ENCODE measurements at places on chromosomes 7 and 10.

DNA sequence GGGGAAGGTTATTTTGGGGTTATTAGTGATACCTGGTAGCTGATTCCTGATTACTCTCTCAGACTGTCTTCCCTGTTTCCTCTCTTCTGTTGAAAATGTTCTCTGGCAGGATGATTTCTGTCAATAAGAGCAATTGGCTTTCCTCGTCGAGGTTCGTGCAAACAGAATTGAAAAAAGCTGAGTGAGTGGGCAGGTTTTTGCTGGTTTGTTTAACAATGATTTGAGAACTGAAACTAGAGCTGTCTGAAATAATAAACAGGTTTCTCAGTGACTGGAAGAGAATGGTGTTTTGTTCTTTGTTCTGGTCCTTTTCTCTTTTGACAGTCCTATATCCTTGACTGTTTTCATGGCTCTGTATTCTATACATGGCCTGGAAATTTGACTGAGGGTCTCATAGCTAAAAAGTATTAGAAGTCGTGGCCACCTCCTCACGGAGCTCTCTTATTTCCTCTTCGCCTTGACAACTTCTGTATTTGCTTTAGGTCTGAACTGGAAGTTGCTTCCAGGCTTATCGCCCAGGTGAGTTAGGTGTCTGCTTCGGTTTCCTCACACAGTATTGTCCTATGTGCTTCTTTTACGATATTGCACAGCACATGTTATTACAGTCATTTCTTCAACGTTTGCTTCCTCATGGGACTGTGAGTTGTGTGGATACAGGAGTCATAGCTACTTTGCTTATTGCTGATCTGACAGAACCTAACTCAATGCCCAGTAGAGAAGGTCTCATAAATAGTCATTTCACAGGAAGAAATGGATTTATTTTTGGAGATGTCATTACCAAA lies 403.6 kb downstream of the NRG3 start:
- no peaks in the 10 kb centered on the region for H3K4me1 ChIP-seq
- H3K36me3 ChIP-seq: no peaks in the 10 kb centered on the region
- H3K27me3 ChIP-seq: no peaks in the 10 kb centered on the region
- DNase-seq: no peak
- H3K4me3 ChIP-seq: no peak overlapping the region

DNA sequence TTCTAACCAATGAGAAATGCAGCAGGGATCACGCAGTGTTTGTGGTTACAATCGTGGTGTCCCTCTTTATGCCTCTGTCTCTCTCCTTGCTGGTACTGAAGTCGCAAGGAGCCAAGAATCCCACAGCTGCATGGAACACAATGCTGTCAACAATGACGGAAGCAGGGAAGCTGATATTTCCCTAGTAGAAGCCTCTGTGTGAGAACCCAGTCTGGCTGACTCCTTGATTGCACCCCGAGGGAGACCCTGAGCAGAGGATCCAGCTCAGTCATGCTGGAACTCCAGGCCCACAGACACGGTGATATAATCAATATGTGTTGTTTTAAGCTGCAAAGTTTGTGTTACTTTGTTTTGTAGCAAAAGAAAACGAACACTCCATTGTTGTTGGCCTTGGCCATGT lies 677.9 kb downstream of the PARD3 start:
- no peaks in the 10 kb centered on the region for H3K36me3 ChIP-seq
- no peak overlapping the region for H3K27ac ChIP-seq
- no peak for DNase-seq
- H3K27me3 ChIP-seq: no peaks in the 10 kb centered on the region
- H3K4me3 ChIP-seq: no peak overlapping the region

DNA sequence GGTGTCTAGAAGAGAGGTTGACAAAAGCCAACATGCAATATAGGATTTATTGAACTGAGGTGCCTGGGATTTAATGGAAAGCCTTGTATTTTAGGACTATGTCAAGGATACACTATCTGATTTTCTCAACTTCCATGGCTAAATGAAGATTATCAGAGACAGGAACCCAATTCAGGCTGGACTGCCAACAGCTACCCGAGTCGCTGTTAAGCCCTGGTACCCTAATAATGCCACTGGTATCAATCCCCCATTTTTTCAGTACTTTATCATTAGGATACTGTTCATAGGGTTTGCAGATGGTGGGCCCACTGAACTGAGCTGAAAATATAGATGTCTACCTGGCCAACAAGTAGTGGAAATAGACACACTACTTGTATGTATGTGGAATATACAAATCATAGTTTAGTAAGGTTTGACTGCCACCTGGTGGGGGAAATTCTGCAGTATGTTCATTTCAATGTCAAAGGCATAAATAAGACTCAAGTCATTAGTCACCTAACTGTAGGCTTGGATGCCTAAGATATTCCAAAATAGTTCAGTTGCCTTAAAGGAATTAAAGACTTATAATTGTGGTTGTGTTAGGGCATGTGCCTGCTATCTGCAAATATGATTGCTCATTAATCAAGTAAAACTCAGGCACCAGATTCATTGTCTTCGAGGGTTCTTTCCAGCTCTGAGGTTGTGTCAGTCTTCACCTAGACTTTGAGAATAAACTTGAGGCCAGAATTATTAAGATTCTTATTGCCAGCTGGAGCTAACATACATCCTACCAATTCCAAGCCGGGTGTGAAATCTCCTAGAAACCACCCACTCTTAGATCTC lies 34.1 kb upstream of the NOBOX start:
- H3K36me3 ChIP-seq: no peaks in the 10 kb centered on the region
- H3K4me3 ChIP-seq: no peak overlapping the region
- DNase-seq: peak; percentile 70
- H3K4me1 ChIP-seq: no peaks in the 10 kb centered on the region
- H3K27me3 ChIP-seq: no peaks in the 10 kb centered on the region
- no peak overlapping the region for H3K27ac ChIP-seq

- no peak overlapping the region for H3K4me3 ChIP-seq
- no peaks in the 10 kb centered on the region for H3K4me1 ChIP-seq
- H3K27ac ChIP-seq: no peak overlapping the region
- no peak for DNase-seq
- no peaks in the 10 kb centered on the region for H3K27me3 ChIP-seq
- no peaks in the 10 kb centered on the region for H3K36me3 ChIP-seq
Observed at GRCh38 chr10:57972783-57973182, 294.9 kb downstream of the IPMK start.

GRCh38 chr7:130367836-130368746 lies 12.2 kb upstream of the CPA1 start:
- H3K4me1 ChIP-seq: no peaks in the 10 kb centered on the region
- peak overlapping the region; percentile 4 for H3K27ac ChIP-seq
- no peaks in the 10 kb centered on the region for H3K36me3 ChIP-seq
- H3K4me3 ChIP-seq: no peak overlapping the region
- DNase-seq: peak; percentile 82
- no peaks in the 10 kb centered on the region for H3K27me3 ChIP-seq

DNA sequence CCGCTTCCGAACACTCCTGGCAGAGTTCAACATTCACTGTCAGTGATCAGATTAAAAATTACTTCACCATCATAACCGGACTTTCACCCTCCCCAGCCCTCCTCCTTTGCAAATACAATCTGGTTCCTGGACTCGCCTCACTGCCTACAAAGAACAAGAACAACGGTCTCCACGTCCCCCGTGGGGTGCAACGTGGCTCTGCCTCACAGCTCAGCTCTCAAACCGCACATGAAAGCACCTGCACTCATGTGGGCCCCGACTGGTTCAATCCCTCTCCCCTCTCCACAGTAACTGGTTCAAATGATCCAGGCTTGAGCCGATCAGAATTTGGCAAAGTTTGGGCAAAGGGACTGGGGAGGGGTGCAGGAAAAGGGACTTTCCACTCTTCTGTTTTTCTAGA lies 21.0 kb downstream of the ASB13 start:
- no peaks in the 10 kb centered on the region for H3K36me3 ChIP-seq
- H3K4me3 ChIP-seq: no peak overlapping the region
- H3K27me3 ChIP-seq: no peaks in the 10 kb centered on the region
- DNase-seq: no peak
- peaks cover 9% of the 10 kb centered on the region for H3K4me1 ChIP-seq
- H3K27ac ChIP-seq: no peak overlapping the region

DNA sequence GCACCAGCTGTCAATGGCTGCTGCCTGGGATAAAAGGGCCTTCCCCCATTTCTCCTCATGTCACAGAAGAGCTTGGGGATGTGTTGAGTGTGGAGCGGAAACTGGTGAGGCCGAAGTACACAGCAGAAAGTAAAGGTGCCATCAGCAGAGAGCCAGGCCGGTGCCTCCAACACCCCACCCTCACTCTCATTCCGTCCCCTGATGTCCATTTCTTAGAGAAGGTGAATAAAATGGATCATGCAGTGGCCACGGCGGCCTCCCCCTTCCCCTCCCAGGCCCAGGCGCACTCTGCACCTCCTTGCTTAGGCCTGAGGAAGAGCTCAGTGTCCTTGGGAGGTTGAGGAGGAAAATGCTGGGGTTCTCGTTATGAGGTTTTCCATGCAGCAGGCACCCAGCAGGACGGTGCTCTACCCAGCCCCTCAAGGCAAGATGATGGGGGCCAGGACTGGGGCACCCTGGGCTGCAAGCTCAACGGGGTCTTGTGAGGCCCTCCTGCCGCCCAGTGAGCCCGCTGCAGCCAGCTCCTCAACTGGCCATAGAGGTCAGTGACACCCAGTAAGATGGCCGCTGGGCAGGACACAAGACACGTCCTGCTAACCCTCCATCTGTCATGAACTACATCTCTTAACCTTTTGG lies 163.9 kb downstream of the ADARB2 start:
- no peak overlapping the region for H3K4me3 ChIP-seq
- H3K4me1 ChIP-seq: no peaks in the 10 kb centered on the region
- H3K27me3 ChIP-seq: no peaks in the 10 kb centered on the region
- H3K27ac ChIP-seq: no peak overlapping the region
- DNase-seq: no peak

DNA sequence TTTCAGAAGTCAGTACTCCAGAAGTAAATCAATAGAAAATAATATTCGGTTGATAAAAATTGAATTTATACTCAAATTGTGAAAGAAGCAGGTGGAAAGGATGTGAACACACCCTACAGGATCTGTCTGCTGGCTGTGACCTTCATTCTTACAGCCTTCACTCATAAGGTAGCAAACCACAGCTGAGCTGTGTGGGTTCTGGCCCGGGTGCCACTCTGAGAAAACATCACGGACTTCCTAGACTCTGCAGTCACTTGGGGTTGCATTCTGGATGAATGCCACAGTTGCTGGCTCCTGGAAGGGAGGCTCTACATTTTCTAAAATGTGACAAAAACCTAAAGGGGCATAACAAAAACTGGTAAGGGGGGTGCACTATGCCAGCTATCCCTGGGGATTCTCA lies 36.0 kb upstream of the ABLIM1 start:
- no peak overlapping the region for H3K27ac ChIP-seq
- peak overlapping the region; percentile 50 for H3K4me3 ChIP-seq
- no peaks in the 10 kb centered on the region for H3K27me3 ChIP-seq
- H3K36me3 ChIP-seq: no peaks in the 10 kb centered on the region

- peak; percentile 59 for DNase-seq
- no peaks in the 10 kb centered on the region for H3K4me1 ChIP-seq
Observed at GRCh38 chr10:71569775-71570588, 149.6 kb downstream of the C10orf105 start.

GRCh38 chr7:5713124-5713912 lies 68.1 kb downstream of the RNF216 start:
- H3K27ac ChIP-seq: no peak overlapping the region
- no peak for DNase-seq
- no peaks in the 10 kb centered on the region for H3K27me3 ChIP-seq
- H3K4me3 ChIP-seq: no peak overlapping the region

DNA sequence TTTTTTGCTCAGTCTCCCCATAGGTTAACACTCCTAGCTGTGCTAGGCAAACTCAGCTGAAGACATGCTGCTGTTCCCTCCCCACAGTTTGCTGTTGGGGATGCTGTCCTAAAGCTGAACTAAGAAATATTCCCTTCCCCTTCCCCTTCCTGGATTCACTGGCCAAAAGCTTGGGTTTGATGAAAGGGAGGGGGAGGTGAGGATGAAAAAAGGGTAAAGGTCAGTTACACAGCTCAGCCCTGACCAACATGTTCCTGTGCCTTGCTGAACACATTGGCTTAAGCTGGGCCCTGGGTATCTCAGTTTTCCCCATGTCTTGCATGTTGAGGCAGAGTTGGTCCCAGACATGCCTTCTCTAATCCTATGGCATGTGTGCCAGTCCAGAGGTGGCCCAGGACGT lies 15.3 kb downstream of the CCM2 start:
- peaks cover 9% of the 10 kb centered on the region for H3K36me3 ChIP-seq
- H3K27me3 ChIP-seq: no peaks in the 10 kb centered on the region
- H3K27ac ChIP-seq: peak overlapping the region; percentile 7
- H3K4me3 ChIP-seq: no peak overlapping the region
- no peak for DNase-seq

DNA sequence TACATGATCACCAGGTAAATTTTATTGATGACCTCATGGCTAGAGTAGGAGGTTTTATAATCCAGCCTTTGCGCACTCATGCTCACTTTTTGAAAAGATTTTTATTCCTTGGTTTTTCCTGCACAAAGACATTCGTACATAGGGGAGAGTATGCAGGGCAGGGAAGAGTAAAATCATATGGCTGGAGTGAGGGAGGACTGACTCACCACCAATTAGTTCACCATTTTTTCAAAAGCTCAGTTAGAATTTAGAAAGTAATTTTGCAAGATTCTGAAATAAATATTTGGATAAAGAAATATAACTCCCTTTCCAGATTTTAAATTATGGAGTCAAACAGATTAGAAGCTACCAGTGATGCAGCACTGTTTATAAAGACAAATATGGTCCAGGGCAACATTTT lies 111.9 kb downstream of the SEMA3D start:
- no peak overlapping the region for H3K4me3 ChIP-seq
- H3K27ac ChIP-seq: no peak overlapping the region
- H3K36me3 ChIP-seq: no peaks in the 10 kb centered on the region

DNA sequence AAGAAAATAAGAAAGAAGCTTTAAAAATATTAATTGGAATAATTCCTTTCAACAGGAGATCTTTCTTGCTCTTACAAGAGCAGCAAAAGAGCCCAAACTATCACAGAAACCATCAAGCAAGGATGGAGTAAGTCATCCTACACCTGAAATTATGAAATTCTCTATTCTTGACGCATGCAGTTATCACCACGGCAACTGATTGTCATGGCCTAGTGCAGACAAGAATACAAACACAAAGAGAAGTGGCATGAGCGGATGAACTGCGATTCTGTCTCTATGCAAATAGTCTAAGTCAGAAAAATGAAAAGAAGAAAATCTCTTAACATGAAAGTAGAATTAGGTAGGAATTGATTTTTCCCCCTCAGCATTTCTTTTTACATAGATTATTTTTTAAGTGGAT lies 54.8 kb upstream of the SLC35B4 start:
- H3K27me3 ChIP-seq: no peaks in the 10 kb centered on the region
- no peak for DNase-seq
- no peaks in the 10 kb centered on the region for H3K36me3 ChIP-seq
- H3K27ac ChIP-seq: no peak overlapping the region
- H3K4me3 ChIP-seq: no peak overlapping the region
- H3K4me1 ChIP-seq: no peaks in the 10 kb centered on the region

- no peak overlapping the region for H3K27ac ChIP-seq
- H3K36me3 ChIP-seq: no peaks in the 10 kb centered on the region
- H3K4me3 ChIP-seq: no peak overlapping the region
- no peaks in the 10 kb centered on the region for H3K27me3 ChIP-seq
Observed at GRCh38 chr7:81877890-81878289, 108.0 kb upstream of the HGF start.
